ENCODE measurements at places on chromosomes 12 and 14.

GRCh38 chr14:89542786-89543424 is 125.9 kb upstream of the FOXN3 start:
- DNase-seq: no peak

GRCh38 chr12:98799146-98799810 is 154.2 kb downstream of the APAF1 start:
- DNase-seq: no peak

DNA sequence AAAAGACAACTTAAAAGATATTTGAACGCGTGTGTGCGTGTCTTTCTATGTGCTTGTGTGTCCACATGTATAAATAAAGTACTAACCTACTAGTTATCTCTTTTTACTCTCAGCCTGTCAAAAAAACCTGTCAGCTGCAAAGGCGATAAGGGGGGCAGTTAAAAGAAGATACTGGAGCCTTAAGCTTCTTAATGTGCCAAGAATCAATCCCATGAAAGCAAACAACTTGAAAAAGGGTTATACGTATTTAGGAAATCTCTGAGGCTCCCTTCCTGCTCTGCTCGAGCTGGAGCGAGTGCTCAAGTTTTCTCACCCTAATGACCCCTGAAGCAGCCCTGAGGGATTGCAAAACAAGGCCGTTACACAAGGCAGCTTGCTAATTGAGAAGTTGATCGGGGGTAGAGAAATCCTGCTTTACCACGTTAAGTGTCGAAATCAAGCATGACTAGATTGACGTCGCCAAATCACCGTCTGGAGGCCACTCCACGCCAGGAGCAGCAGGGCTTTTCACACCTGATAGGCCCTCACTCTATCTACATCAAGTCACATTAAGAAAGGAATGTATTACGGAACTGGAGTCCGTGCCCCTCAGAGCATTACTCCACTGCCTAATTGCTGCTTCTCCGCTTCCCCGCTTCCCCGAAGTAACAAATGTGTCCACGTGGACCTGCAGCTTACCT is 32.4 kb downstream of the LMO3 start:
- DNase-seq: no peak

- no peak for DNase-seq
These were observed 4.5 kb upstream of the AKAP6 start for GRCh38 chr14:32324601-32325000.

DNA sequence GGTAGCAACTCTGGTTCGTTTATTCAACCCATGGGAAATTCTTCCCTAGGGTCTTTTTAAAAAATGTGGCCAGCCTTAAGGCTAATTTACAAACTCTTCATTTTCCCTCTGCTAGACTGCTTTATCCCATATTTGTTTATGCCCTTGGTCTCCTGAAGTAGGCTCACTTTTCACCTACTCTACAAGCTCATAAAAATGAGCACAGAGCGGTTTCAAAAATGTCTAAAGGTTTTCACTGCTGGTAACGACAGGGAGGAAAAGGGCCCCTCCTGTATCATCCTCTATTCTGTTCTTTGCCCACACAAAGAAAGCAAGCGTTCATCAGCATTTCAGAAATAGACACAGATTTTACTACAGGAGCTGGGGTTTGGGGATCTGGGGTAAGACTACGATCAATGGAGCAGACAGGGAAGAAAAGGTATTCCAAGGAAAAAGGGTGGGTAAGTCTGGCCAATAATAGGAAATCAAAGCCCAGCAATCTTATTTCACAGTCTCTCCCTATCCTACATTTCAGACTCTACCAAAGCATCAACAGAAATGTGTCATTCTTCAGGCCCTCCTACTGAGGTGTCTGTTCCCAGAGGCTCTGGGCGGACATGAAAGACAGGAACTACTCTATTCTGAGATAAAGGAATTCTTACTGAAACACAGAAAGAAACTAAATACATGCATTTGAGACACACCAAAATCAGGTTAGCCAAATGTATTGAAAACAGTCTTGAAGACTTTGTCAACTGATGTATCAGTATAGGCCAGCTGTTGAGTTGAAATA is 86.4 kb downstream of the SPPL3 start:
- no peak for DNase-seq

GRCh38 chr14:76997257-76997970 is 31.1 kb downstream of the IRF2BPL start:
- no peak for DNase-seq

- no peak for DNase-seq
These were observed 5.2 kb downstream of the DPF3 start for GRCh38 chr14:72888636-72889201.

- no peak for DNase-seq
These were observed 280.3 kb upstream of the DIO2 start for GRCh38 chr14:80491650-80492049.

- DNase-seq: no peak
These were observed 152.7 kb downstream of the ANO2 start for GRCh38 chr12:5792343-5792742.

- no peak for DNase-seq
These were observed 6.5 kb downstream of the MBIP start for GRCh38 chr14:36313898-36314297.

- no peak for DNase-seq
These were observed 123.1 kb downstream of the DERA start for GRCh38 chr12:16034136-16034817.

GRCh38 chr12:130747867-130748740 is 32.0 kb upstream of the RIMBP2 start:
- DNase-seq: peak; percentile 35

DNA sequence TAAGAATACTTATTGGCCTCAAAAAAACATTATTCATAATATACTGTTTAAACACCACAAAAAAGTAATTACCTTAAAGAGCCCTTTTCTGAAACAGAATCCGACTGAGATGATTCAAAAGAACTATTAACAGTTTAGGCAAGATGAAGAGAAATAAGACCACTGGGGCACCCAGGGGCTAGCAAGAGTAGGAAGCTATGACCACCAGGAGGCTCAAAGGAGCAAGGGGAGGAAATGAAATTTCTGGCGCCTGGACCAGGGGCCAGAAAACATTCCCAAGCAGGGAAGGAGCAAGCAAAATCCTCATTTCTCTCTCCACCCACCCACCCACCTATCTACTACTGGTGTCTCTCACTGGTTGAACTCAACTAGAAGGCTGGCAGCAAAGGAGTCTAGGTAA is 6.3 kb upstream of the DCAF4 start:
- DNase-seq: no peak

DNA sequence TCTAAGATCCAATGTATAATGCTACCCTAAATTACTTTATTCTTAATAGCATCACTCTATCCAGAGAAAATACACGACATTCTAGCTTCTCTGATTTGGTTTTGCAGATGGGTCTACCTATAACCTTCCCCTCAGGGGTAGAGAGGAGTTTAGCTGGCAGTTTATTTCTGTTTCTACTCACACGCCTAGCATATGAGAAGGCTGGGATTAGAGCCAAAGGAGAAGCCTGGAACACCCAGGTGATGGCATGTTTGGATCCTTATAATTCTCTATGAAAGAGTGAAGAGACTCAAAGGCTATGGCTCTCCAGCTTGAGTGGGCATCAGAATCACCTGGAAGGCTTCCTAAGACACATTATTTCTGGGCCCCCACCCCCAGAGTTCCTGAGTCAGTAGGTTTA is 131.3 kb downstream of the IGF1 start:
- DNase-seq: no peak

DNA sequence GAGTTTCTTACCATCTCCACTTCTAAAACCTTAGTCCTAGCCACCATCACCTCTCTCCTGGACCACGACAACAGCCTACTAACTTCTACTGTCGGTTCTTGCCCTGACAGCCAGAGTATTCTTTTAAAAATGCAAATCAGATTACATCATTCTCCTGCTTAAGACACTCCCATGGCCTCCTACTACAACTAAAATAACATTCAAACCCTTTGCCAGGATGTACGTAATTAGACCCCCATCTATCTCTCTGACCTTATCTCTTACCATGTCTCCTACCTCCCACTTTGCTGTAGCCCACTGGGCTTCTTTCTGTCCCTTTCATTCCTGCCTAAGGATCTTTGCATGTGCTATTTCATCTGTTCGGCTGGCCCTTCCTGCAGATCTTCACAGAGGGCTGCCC is 27.6 kb downstream of the TRIM9 start:
- DNase-seq: no peak

GRCh38 chr12:27864521-27864920 is 84.5 kb upstream of the MANSC4 start:
- DNase-seq: no peak

GRCh38 chr12:65937161-65937641 is 112.9 kb downstream of the HMGA2 start:
- no peak for DNase-seq

DNA sequence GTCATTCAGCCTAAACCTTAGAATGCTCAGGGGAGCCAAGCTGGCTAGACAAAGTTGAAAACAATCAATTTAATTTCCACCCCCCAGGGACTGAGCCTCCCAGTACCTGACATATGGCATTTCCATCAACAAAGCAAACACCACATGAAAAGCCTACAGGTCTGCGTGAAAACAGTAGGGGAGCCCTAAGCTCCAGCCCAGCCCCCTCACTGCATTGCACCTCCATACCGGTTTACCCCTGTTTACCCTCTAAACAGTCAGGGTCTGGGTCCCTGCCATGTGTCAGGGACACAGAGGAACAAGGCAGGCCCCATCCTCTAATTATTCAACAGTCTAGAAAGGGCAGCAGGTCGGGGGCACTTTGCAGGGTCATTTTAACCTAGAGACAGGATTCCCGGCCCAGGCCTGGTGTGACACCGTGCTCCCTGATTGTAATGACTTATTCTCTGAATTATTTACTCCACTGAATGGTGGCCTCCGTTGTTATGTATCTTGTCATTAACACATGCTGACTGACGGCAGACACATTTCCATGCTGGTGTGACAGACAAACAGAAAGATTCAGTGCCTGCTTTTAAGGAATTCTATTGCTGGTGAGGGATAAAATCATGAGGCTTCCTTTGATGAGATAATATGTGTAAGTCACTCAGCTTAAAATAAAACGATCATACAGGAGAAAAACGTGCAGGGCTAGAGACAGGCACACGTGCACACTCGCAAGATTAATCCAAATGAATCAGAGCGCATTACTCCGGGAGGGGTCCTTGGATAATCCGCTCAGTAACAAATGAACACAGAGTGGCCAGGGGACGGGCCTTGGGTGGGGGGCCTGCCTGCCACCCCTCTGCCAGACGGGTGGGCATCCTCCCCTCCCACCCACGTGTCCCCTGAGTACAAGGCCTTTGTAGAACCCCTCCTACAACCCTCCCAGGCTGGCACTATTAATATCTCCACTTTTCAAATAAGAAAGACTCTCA is 23.2 kb downstream of the CCDC88C start:
- DNase-seq: no peak

DNA sequence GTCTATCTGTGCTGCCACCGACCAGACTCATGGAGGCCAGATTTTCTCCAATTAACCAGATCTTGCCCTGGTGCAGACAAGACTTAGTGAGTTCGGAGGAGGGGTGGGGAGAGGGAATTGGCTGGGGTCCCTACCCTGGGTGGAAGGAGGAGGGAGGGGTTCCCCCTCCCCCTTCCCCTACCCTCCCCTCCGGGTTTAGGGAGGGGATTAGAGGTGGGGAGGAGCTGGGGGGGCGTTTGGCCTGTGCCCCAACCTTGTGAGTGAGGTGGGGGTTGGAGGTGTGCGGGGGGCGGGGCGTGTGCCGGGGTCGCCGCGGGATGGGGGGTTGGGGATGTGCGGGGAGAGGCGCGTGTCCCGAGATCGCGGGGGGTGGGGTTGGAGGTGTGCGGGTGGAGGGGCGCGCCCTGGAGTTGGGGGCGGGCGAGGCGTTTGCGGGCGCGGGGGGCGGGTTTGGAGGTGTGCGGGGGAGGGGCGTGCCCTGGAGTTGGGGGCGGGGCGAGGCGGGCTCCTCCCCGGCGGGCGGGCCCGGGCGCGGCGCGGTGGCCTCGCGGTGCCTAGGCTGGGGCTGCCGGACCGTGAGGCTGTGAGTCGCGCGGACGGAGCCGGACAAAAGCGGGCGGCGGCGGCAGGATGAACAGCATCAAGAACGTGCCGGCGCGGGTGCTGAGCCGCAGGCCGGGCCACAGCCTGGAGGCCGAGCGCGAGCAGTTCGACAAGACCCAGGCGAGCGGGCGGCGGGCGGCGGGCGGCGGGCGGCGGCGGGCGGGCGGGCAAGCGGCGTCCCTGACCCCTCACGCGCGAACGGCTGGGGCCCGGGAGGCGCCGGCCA is at the start of gene HIP1R:
HIP1R (plus strand) TSS at position 537 of the 829 bp plus-strand sequence; CDS start at position 631, 94 bp downstream.
- DNase-seq: no peak

GRCh38 chr12:116090516-116090915 is 187.0 kb downstream of the MED13L start:
- DNase-seq: no peak

GRCh38 chr12:22459838-22460490 is 84.4 kb downstream of the C2CD5 start:
- DNase-seq: no peak

DNA sequence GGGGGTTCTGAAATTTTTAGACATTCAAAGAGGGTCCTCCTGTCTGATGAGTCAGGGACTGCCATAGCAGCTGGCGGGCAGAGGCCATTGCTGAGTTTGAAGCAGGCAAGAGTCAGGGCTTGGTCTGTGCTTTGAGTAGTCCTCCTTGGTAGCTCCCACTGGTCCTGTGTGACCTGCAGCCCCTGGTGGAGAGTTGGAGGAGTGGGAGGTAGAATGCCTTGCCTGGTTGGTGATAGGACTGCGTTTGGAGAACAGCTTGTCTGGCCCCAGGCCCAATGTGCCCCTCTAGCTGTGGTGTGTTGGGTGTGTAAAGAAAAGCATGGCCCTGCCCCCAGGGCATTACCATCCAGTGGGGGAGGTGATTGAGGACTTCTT is 116.7 kb downstream of the BEGAIN start:
- no peak for DNase-seq

- DNase-seq: no peak
These were observed 319.9 kb downstream of the TMEM121 start for GRCh38 chr14:105846312-105846711.

DNA sequence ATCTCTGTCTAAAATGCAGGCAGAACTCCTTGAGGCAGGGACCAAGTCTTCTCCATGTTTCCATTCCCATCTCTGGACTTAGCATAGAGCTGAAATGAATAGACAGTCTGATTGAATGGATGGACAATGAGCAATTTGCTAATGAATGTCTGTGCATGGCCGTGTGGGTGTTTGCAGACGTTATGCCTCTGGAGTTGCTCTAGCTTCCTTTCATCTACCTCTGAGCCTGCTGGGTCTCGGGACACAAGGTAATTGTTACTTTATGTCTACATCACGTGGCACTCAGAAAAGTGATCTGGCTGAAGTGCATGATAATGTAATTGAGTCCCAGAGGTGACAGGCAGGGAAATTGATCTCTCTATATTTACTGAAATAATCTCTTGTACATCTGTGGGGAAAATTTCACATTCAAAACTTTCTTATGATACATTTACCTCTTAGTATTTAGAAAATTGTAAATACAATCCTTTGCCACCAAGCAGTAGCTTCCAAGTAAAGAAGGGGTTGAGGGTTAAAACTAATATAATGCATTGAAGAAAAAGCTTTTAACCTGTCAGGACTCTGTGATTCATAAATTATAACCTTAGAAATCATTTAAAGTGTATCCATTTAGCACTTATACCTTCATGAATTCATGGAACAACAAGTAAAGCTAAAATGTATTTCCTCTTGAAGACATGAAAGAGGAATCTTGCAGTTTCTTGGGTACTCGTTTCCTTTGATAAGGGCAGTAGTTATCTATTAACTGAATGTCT is 424.1 kb downstream of the APAF1 start:
- DNase-seq: no peak

- no peak for DNase-seq
These were observed 228.1 kb upstream of the AMIGO2 start for GRCh38 chr12:47307680-47308399.

- no peak for DNase-seq
These were observed 21.9 kb upstream of the ISM2 start for GRCh38 chr14:77520555-77520954.

Data from iPS DF 6.9 (cell line).